ENCODE measurements at places on chromosomes 3 and 15.

DNA sequence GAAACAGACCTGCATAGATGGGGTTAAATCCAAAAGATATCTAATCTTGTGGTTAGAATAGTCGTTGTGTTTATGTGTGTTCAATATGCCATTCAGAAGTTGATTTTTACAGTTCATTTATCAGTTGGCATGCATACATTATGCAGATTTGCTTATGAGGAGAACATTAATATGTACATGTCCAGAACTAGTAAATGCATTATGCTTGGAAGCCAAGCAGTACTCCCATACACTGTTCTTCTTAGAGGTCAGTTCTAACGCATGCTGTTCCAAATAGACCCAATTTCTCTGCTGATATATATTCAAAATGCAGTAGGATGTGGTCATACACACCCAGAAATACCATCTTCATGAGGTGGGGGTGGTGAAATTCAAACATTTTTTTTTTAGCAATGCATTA is 956 bp downstream of the FGF12 start:
- DNase-seq: no peak

- peak; percentile 87 for DNase-seq
These were observed 57.8 kb upstream of the NMD3 start for GRCh38 chr3:161163297-161163696.

GRCh38 chr15:41581110-41581509 is 22.1 kb downstream of the TYRO3 start:
- peak; percentile 42 for DNase-seq

DNA sequence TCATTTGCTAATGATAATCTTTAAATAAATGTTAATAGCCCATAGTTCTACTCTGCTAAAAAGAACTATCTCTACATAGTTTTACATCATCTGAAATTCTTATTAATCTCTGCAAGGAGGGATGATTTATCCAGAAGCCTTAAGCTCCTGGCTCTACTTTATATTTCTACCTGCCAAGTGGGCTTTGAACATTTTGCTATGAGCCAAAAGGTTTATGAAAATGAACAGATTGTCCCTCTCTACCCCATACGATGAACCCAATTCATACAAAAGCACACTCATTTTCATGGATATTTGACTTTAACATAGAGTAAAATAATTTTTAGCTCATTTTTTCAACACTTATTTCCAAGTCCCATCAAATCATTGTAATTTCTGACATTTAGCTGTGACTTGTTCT is 611.0 kb downstream of the NSUN3 start:
- no peak for DNase-seq

DNA sequence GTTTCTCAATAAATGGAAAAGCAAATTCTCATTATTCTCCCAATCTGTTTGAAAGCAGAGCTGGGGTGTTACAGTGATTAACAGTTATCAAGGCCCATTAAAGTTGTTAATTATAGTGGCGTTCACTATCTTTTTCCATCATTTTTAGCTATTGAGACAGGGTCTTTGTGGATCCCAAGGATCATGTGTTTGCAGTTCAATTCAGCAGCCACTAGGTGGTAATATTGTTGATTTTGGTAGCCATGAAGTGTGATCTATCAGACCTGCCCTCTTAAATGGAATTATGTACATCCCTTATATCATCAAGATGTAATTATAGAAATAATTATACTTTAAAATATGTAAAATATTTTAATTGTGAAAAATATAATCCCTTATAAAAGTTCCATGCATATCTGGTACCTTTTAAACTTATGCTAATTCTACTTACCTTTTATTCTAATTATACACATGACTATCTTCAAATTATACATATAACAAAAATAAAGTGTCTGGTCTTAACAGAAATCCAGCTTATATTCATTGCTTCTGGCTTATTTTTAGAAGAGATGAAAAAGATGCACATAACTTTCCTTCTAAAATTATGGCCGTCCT is 126.4 kb downstream of the GREM1 start:
- peak; percentile 63 for DNase-seq

DNA sequence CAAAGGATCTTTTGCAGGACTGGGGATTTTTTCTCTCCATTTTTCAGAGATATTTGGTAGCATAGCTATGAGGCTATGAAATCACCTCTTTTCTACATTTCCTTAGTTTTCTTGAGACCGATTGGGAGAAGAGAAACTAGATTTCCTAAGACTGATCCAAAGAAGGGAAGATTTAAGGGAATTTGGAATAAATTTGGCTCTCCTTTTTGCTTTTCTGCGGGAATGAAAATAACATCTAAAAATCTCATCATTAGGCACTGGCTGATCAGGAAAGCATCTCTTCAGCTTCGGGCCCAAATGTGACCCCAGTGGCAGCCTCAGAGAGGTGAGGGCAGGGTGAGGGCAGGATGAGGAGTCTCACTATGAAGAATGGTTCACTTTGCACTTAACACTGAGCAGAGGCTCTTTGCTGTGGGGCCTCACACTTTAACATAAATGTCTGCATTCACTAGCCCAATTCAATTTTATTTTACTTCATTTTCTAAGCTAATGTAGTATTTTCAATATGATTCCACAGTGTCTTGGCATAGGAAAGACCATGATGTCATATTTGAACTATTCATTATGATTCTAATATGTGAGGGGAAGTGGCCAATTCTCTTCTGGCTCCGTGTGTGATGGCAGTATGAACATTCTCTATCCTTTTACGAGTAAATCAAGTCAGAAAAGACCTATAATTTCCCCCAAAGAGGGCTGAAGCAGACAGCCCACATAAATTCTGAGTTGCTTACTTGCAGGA is 193.2 kb downstream of the MEX3B start:
- DNase-seq: peak; percentile 4

DNA sequence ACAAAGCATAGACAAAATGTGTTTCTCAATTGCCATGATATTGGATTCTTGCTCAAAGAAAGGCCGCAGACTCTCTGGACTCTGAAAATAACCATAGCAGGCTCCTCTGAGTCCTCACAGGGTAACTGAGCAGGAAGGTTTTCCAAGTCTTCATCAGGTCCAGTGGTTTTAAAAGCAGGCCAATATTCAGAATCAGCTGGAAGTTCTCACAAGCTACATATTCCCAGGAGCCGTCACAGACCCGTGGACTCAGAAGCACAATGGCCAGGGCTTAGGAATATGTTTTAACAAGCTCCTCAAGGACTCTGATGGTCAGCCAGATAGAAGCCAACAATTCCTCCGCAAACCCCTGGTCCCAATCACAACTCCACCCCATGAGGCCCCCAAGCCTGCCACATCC is 256.1 kb upstream of the ADAMTS9 start:
- no peak for DNase-seq

- peak; percentile 90 for DNase-seq
These were observed 10.1 kb downstream of the BCL2L10 start for GRCh38 chr15:52102463-52102862.

DNA sequence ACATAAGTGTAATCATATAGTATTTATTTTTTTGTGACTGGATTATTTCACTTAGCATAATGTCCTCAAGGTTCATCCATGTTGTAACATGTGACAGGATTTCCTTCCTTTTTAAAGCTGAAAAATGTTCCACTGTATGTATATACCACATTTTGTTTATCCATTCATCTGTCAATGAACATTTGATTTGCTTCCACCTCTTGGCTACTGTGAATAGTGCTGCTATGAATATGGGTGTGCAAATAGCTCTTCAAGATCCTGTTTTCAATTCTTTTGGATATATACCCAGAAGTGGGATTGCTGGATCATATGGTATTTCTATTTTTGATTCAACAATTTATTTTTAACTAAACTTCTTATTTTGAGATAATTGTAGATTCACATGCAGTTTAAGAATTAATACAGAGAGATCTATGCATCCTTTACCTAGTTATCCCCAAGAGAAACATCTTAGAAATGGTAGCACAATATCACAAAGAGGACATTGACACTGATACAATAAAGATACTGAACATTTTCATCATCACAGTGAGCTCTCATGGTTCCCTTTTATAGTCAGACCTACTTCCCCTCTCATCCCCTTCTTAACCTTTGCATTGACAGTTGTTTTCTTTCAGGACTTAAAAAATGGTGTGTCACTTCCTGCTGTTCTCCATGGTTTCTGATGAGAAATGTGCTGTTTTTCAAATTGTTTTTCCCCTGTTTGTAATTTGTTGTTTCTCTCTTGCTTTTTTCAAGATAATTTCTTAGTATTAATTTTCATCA is 90.1 kb downstream of the SATB1 start:
- no peak for DNase-seq

- DNase-seq: no peak
These were observed 455.7 kb downstream of the FOXP1 start for GRCh38 chr3:71127844-71128243.

GRCh38 chr3:48248095-48248850 is 7.4 kb downstream of the ZNF589 start:
- peak; percentile 81 for DNase-seq

DNA sequence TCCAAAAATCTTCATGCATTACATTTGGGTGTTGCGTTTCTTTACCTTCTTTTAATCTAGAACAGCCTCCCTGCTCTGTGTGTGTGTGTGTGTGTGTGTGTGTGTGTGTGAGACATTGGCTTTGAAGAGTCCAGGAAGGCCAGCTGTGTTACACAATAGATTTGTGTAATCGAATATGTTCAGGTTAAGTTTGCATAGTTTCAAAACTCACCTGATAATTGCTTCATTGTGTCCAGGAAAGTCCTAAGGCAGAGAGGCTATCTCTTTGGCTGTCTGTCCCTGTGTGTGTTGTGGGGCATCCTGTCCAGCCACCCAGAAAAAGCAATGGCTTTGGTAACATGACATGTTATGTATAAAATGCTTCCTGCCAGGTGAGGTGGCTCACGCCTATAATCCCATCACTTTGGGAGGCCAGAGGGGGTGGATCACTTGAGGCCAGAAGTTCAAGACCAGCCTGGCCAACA is 37.5 kb downstream of the ZNF710 start:
- DNase-seq: no peak

- no peak for DNase-seq
These were observed 378.1 kb downstream of the GABRB3 start for GRCh38 chr15:26394801-26395200.

GRCh38 chr3:126003447-126004190 is 34.6 kb downstream of the ROPN1B start:
- DNase-seq: no peak

DNA sequence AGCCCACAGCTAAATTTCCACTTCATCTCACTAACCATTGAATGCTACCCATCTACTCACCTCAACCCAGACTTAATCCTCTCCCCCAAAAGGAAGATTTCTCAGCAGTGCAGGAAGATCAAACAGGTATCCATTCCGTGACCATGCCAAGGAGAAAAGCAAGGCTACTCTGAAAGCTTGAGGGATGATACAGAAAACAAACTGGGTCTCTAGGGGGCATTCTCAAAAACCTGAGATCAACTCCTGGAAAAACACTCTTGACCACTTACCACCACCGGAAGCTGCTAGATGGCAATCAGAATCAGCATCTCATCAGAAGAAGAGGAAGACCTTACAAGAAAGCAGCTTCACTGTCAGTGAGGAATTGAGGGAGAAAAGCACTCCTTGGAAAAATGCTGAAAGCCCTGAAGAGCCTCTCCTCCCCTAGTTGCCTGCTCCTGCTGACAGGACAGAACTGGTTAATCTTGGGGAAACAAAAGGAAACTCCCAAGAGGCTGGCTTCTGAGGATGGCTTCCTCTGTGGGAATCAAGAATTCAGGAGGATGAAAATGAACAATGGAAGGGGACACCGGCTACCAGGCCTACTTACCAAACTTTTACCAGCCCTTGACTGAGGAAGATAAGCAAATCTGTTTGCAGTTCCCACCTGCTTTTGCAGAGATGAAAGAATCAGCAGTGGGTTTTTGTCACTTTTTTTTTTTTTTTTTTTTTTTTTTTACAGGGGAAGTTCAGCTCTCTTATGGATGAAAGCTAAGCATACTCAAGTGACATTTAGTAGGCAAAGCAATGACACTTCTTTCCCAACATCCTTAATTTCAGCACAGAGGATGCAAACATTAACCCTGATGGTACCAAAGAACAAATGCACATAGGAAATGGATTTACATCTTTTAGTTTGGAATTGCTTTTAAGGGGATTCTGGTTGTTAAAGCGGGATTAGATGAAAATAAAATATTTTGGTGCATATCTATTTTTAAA is at the start of gene ATP8B4:
Gene ATP8B4 (minus strand): TSS at position 171 of the 978 bp plus-strand sequence. CDS start 12,267 bp downstream, outside the sequence.
- DNase-seq: no peak

DNA sequence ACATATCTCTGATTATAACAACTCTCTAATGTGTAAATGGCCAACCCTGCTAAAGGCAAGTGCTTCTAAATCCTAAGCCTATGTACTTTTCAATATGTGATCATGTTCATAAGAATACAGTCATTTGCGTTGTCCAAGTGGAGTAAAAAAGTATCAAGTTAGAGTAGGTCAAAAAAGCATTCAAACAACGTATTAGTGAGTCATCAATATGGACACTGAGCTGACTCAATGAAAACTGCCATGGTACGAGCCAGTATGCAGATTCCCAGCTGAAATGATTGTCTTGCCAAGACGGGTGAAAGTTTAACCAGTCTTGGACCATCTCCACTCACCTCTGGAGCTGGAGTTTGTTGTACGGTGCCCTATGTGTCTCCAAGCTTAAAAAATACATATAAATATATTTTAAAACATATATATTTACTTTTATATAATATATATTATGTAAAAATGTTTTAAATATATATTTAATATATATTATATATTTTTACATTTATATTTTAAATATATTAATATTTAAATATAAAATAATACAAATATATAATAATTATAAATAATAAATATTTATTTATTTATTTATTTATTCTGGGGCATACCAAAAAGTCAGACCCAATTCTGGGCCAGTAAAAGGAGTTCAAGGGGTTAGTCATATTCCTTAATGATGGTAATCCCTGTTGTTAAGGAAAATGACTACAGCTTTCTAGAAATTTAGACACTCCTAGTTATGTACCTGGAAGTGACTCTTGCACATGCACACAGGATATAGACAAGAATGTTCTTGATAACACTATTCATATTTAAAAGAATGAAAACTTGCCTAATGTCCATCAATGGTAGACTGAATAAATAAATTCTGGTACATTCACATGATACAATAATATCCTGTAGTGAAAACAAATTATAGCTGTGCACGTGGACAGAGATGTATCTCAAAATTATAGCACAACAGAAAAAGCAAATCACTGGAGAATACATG is 27.2 kb downstream of the PLSCR4 start:
- no peak for DNase-seq

DNA sequence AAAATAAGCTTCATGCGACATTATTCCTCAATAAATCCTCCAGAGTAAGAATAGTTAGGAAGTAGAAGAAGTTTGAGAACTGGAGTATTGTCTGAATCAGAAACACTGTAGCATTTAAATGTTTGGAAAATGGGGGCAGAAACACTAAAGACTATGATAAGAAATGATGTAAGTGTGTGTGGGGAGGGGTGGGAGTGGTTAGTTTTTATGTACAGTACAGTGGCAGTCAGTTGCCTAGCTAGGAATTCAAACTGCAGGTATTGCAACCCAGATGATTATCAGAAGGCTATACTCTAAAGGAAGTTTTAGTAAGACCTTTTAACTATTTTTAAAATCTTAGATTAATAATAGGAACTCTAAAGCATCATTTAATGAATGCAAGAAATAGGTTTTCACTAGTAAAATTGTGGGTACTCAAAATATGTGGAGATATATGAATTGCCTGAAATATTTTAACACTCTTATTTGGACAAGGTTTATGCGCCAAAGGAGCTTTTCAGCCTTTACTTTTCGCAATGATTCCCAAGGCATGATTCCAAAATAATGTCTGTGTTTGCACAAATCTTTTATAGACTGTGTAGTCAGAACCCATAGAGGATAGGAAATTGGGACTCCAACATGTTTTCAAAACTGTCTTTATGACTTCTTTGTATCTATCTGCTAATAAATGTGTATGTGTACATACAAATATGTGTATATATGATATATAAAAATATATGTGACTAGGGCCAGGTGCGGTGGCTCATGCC is 8.0 kb upstream of the CCDC50 start:
- no peak for DNase-seq

GRCh38 chr15:67969892-67970291 is 84.2 kb upstream of the PIAS1 start:
- no peak for DNase-seq
